NCI-H1930 (cell line): ENCODE measurements at places on chromosomes 16 and 17.
A peak's percentile ranks its signal among the peaks of the same experiment; 100 is the strongest.

DNA sequence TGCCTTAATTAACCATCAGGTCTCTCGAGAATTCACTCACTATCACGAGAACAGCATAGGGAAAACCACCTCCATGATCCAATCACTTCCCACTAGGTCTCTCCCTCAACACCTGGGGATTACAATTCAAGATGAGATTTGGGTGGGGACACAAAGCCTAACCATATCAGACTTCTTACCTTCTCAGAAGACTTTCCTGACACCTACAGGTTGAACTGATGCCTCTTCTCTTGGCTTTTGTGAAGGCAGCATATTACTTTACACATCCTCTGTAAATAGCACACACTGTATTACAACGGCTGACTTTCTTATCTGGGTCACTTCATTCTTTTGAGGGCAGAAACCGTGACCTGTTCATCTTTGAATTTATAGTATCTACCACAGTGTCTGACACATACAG is 23.6 kb downstream of the BMERB1 start:
- DNase-seq: no peak

- no peak for DNase-seq
Measured at GRCh38 chr16:2814551-2815298, 2.3 kb upstream of the PRSS21 start.

- no peak for DNase-seq
Measured at GRCh38 chr17:48499248-48499647, 31.6 kb downstream of the HOXB1 start.

DNA sequence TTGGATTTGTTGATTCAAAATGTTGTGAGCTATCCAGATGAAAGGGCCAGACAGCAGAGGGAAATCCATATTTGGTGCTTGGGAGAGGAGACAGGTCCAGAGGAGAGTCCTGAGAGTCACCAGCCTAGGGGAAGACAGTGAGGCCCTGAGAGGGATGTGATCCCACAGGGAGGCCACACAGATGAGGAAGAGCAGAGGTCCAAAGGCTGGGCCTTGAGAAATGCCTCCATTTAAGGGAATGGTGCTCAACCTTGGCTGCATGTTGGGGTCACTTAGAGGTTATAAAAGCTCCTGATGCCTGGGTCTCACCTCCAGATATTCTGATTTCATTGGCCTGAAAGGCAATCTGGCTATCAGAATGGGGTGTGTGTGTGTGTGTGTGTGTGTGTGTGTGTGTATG is 194.9 kb downstream of the UTP18 start:
- no peak for DNase-seq

GRCh38 chr17:72264682-72265405 is 144.0 kb downstream of the SOX9 start:
- no peak for DNase-seq

- no peak for DNase-seq
Measured at GRCh38 chr17:50165867-50166517, at the start of gene SGCA. Gene SGCA, plus strand, starts transcription at chr17:50166005. Its CDS starts 36 bp downstream, at chr17:50166041.

DNA sequence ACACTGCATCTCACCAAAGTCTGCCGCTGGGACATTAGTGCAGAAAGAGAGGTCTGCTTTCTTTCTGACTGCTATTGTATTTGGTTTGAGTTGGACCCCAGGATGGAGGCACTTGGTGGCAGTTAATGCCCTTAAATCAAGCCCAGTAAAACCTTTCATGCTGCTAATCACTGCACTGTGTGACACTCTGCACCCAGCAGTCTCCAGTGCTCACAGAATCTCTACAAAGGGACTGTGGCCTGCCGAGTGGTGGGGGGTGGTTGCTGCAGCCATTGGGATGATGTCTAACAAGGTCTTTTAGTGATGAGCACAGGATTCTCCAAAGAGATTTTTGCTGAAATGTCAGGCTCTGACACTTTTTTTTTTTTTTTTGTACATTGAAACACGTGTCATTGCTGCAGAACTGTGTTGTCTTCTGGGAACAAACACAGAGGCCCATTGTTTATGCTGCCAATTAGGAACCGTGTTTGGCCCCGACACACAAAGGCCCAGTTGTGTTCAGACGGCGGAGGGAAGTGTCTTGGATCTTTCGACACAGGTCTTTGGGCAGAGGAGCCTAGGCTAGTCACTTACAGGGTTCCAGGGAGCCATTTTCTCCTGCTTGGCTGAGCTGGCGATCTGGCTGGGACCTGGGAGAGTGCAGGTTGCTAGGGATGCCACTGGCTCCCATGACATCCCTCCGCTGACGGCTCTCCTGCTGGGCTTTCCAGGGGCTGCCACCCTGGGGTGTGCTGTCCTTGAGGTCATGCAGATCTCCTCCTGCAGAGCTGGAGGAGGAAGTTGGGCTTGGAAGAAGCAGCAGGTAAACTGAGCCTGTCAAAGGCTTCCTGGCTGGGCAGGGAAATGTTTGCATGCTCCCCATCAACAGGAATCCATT is 16.2 kb upstream of the TNRC6C start:
- DNase-seq: no peak

- DNase-seq: no peak
Measured at GRCh38 chr17:18045691-18046350, 6.6 kb downstream of the GID4 start.

- no peak for DNase-seq
Measured at GRCh38 chr17:3773511-3773910, 27.5 kb downstream of the ITGAE start.

GRCh38 chr17:16419074-16419928 is 3.9 kb downstream of the TRPV2 start:
- no peak for DNase-seq

GRCh38 chr17:81558941-81559806 is 7.0 kb upstream of the FAAP100 start:
- DNase-seq: no peak

GRCh38 chr17:55161935-55162555 is 102.7 kb upstream of the HLF start:
- no peak for DNase-seq

GRCh38 chr16:64339052-64339770 is 782.7 kb downstream of the CDH11 start:
- DNase-seq: no peak

- no peak for DNase-seq
Measured at GRCh38 chr17:21517538-21518293, 141.6 kb downstream of the KCNJ12 start.

DNA sequence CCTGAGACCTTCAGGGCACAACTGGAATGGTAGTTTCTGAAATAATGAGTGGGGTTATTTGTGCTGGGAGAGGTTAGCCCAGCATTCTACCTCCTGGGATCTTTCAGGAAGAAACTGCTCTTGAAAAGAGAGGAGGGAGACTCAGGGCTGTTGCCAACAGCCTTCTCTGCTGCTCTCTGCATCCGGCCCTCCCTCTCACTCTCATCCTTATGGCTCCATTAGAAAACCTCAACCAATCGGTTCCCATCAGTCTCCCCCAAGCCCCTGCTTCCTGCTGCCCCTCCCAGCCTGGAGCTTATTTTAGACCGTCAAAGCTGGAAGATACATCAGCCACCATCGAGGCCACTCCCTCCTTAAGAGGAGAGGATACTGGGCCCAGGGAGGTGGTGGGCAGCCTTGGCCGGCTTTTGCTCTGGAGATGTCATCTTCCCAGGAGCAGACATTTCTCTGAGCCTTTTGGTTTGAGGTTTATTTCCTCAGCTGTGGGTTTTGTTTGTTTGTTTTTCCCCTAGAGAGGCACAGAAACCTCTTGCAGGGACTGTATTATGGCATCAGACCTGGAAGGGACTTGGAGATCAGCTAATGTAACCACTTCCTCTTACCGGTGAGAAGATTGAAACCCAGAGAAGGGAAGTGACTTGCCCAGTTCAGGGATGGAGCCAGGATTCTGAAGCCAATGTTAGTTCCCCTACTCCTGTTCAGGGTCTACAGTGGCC is 2.7 kb downstream of the MPRIP start:
- DNase-seq: no peak

DNA sequence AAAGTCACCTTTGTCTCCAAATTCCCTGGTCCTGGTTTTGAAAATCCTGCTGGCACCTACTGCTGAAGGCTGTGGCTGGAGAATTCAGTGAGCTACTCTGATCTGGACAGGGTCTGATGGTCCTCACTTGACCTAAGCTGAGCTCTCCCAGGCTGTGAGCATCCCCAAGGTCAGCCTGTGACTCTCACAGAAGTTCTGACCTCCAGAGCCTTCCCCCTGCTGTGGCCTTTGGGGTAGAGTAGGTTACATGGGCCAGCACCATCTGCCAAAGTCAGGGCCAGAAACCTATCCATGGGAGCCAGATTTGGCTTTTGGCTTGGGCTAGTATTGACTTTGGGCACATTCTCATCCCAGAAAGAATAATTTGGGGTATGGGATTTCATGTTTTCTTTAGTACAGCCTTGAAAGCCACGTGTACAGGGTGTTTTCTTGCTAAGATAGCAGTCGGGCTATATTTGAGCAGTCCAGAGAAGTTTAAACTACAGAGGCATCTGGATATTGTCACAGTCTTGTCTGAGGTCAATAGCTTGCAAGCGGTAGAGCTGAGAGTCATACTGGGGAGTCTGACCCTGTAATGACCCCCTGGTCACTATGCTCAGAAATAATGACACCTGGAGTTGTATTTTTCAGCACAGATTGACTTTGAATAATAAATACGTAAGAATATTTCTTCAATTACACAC is 6.2 kb upstream of the AGRP start:
- no peak for DNase-seq

- no peak for DNase-seq
Measured at GRCh38 chr17:75262112-75262606, 480 bp downstream of the MRPS7 start.

- no peak for DNase-seq
Measured at GRCh38 chr16:26747760-26748159, 319.0 kb upstream of the C16orf82 start.

- DNase-seq: no peak
Measured at GRCh38 chr16:50505714-50506542, 42.3 kb upstream of the NKD1 start.

DNA sequence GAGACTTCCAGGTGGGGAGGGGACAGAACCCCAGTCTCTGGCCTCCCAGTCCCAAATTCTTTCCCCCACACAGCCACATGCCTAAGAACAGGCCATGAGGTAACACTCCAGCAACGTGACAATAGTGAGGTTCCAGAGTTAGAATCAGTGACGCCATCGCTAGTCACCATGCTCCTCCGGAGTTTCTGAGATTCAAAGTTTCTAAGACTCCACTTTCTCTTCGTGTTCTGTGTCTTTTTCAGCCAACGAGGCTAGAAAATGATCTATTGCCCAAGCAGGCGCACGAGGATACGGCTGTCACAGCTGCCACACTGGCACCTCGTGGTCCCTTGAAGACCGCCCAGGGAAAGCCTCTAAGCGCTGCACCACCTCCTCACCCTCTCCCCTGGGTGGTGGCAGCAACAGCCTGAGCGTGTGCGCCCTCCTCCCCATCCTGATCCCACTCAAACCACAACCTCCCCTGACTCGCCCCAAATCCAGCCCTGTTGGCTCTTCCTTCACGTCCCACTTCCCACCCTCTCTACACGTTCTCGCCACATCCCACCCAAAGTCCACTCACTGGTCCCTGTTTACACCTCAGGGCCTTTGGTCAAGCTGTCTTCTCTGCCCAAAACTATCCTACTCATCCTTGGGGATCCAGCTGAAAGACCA is 1.0 kb downstream of the MCRIP1 start:
- DNase-seq: no peak

GRCh38 chr16:97822-98221 is 19.8 kb downstream of the MPG start:
- no peak for DNase-seq

GRCh38 chr17:19986941-19987861 is 9.6 kb upstream of the AKAP10 start:
- DNase-seq: no peak

- DNase-seq: no peak
Measured at GRCh38 chr16:47247690-47248089, 103.9 kb upstream of the NETO2 start.

GRCh38 chr16:1102921-1103635 is 7.0 kb upstream of the C1QTNF8 start:
- peak; percentile 52 for DNase-seq

DNA sequence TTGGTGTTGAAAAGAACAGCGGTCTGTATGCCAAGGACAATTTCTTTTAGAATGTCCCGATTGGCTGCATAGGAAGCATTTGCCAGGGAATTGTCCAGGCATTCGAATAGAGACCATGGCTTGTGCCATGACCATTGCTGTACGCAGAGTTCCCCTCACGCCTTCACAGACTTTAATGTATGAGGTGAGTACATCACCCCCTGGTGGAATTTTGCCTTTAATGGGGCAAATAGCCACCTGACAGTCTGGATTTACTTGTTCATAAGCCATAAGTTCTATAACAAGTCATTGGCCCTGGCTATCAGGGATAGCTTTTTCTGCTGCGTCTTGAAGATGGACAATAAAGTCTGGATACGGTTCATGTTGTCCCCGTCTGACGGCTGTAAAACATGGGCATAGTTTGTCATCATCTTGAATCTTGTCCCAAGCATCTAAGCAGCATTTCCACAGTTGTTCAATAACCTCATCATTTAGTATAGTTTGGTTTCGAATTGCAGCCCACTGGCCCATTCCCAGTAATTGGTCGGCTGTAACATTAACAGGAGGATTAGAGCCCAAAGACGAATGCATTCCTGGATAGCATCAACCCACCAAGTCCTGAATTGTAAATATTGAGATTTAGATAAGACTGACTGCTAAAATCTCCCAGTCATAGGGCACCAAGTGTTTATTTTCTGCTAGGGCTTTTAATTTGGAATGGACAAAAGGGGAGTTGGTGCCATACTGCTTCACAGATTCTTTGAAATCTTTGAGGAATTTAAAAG is 67.7 kb upstream of the ARL4D start:
- peak; percentile 22 for DNase-seq

GRCh38 chr16:19939553-19939952 is 54.9 kb upstream of the GPRC5B start:
- DNase-seq: no peak

DNA sequence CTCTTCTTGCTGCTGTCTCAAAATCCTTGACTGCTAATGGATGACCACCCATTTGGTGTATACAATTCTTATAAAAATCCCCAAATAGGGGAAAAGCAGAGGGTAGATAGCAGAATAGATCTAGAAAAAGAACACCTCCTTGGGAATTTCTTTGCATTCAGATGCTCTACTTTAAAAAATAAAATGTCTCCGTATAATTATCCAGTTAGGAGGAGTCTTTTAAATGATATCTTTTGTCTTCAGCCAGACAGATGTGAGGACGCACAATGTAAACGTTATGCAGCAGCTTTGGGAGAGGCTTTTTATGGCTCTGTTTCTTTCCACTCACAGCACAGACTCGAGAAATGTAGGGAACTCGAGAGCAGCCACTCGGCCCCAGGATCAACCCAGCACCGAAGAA is 300.2 kb downstream of the IRF8 start:
- DNase-seq: no peak

GRCh38 chr17:8223356-8224126 is 13.2 kb upstream of the AURKB start:
- peak; percentile 39 for DNase-seq

- DNase-seq: peak; percentile 32
Measured at GRCh38 chr17:21679256-21680146, 12.8 kb upstream of the KCNJ18 start.

DNA sequence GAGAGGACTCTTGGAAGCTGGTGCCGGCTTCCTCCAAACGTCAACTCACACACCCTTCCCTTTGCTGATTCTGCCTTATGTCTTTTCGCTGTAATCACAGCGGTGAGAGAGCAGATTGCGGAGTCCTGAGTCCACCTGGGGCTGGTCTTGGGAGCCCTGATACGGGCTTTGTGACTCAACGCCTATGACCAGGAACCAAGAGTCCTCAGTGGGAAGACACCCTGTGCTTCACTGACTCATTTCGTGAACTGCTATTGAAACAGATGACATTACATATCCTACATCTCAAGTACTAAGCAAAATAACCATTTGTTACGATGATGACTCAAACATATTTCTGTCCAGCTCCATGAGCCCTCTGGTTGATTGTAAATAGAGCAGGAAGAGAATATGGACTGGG is 90.7 kb upstream of the CREBBP start:
- no peak for DNase-seq
